ENCODE measurements at places on chromosomes 7 and 10. TPM values are rescaled to one million over a fixed set of nuclear protein-coding genes. Genes with fewer than 3 reads are reported as not detected.

The CAMK2B gene
- total RNA-seq, result not detected

The IFIT2 gene
- 5.8 TPM for total RNA-seq

The ANKIB1 gene
- 33.7 TPM for total RNA-seq

The GIMAP7 gene
- total RNA-seq, result not detected

The EZH2 gene
- 11.8 TPM for total RNA-seq

The GPR15LG gene
- not detected for total RNA-seq

The KLF14 gene
- not detected for total RNA-seq

The TMEM176B gene
- total RNA-seq, result 0.58 TPM

The C7orf33 gene
- total RNA-seq, result not detected

The PLPP4 gene
- total RNA-seq, result 0.89 TPM

The RASA4 gene
- total RNA-seq, result 3.9 TPM

The ZNF727 gene
- not detected for total RNA-seq

The PRPS1L1 gene
- total RNA-seq, result not detected

The OR9A2 gene
- total RNA-seq, result not detected

The PDE6C gene
- not detected for total RNA-seq

The TBX20 gene
- not detected for total RNA-seq

The TAS2R5 gene
- not detected for total RNA-seq

The PIK3CG gene
- under 0.01 TPM for total RNA-seq

The CALHM1 gene
- total RNA-seq, result not detected

The LRIT2 gene
- not detected for total RNA-seq

The MYL10 gene
- total RNA-seq, result not detected

The BCAP29 gene
- total RNA-seq, result 85.9 TPM

The GRID1 gene
- total RNA-seq, result not detected

The COL28A1 gene
- total RNA-seq, result under 0.01 TPM

The ADAMTS14 gene
- 0.18 TPM for total RNA-seq

The PRLHR gene
- total RNA-seq, result not detected

The RHOBTB1 gene
- total RNA-seq, result 10.3 TPM

The NEUROG3 gene
- not detected for total RNA-seq

The HOXA5 gene
- 1.7 TPM for total RNA-seq

The ATOH7 gene
- not detected for total RNA-seq

The GSTO2 gene
- 7.1 TPM for total RNA-seq

The ITIH5 gene
- not detected for total RNA-seq

The CALN1 gene
- not detected for total RNA-seq

The CBLL1 gene
- 11.3 TPM for total RNA-seq

The KCNH2 gene
- total RNA-seq, result 8.7 TPM

The TMEM213 gene
- not detected for total RNA-seq

The GPAM gene
- total RNA-seq, result 9.7 TPM

The MYO1G gene
- under 0.01 TPM for total RNA-seq

The SPDYE18 gene
- total RNA-seq, result not detected

The PNLIPRP2 gene
- not detected for total RNA-seq

The C10orf105 gene
- not detected for total RNA-seq

The LRRN3 gene
- total RNA-seq, result 4.1 TPM

The APBB1IP gene
- total RNA-seq, result not detected

The CPED1 gene
- total RNA-seq, result 72.0 TPM

The MMS19 gene
- 116 TPM for total RNA-seq

The DRGX gene
- not detected for total RNA-seq

The FRMPD2 gene
- not detected for total RNA-seq

The MMD2 gene
- not detected for total RNA-seq
